ENCODE measurements at places on chromosomes 4 and X.

DNA sequence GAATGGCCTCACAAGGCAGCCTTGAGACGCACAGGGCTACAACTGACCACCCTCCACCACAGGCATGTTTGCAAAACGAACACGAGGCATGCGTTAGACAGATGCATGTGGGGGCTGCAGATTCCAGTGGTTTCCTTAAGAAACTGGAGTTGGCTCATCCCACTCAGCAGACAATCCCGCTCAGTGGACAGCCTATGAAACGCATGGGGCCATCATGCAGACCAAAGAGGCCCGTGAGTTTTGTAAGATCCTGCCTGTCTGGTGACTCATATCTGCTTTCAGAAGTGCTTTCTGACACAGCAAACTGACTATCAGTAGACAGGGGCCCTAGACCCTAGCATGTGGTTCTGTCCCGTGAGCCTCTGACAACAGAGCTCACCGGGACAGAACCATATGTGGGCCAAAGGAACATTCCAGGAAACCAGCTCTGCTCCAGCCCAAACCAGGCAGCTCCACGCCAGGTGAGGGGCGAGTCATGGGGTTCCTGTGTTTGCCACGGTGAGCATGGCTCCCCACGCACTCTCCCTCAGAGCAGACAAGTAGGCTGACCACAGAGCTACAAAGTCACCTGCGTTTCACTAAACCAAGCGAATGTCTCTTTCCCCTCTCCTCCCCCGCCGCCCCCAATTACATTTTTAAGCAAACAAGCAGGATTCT is 74.4 kb downstream of the MTMR1 start:
- no peak for DNase-seq

GRCh38 chrX:18426004-18426320 is 554 bp downstream of the CDKL5 start:
- DNase-seq = peak; percentile 33

- DNase-seq = no peak
These were observed 23.7 kb upstream of the TLR7 start for GRCh38 chrX:12843061-12843667.

DNA sequence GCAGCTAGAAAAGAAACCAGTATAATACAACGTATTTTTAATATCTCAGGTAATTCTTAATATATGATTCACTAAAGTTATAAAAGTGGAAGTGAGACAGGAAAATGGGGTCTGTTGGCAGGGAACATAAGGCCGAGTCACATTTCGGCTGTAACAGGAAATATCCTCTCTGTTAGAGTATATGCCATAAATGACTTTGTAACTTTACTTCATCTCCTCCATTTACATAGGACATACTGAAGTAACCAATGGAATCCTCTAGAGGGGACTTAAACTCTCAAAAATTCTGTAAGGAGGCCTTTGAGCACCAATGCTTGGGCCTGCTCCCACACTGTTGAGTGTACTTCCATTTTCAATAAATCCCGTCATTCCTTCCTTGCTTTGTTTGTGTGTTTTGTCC is 71.3 kb downstream of the ANKRD17 start:
- no peak for DNase-seq

DNA sequence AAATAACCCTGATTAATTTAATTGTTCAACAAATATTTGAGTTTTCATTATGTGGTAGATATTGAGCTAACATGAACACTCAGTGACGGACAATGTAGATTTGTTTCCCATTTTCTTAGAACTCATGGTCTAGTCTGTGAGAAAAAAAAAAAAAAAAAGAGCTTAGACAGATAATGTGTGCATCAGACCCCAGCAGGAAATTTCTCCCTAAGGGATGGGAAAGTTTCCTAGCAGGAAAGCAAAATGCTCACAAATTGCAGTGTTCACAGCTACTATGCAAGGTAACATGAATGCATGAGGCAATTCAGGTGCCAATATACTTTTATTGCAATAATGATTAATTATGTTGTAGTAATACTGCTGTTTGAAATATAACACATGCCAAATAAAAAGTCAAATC is 843.2 kb upstream of the SLIT2 start:
- no peak for DNase-seq

DNA sequence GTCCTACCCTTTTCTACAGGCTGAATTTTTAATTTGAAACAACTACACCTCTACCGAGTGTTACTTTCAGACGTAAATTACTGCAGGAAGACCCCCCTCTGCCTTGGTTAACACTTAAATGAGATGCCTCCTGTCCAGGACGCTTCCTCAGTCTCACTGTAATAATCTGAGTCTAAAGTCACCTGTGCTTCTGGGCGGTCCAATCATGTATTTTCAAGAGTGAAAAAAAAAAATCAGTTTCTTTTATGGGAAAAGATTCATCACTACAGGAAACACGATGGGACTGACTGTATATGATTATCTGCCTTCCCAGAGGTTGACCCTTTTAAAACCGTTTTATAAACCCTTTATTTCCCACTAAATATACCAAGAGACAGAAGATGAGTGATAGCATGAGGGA is 776 bp downstream of the RBM47 start:
- no peak for DNase-seq

DNA sequence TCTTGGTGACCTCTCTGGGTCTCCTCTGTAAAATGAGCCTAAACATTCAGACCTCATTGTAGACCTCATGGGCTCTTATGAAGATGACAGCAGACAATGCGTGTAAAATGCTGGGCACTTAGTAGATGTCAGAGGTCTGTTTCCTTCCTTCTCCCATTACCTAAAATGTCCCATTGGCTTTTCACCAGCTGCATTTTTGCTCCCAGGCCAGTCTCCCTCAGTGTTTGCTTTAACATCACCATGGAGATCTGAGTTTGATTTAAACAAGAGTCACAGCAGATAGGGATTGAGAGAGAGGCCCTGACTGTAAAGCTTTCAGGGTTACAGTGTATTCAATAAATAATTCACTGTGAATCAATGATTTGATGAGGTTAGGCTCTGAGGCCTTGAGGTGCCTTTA is 24.3 kb downstream of the PSAPL1 start:
- no peak for DNase-seq

DNA sequence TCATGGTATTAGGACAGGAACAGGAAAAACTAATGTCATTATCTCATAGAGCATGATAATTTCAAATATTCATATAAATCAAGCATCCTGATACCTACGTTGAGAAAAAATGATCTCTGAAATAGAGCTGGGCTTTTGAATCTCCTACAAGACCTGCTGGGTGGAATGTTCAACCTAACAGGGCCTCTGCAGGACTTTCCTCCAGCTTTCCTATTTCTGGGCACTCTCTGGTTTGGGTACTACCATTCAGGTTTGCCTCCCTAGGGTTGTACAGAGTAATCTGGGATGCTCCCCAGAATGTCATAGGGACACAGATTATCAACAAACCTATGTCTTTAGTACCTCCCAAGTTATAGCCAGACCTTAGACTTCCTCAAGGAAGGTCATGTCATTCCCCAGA is 108.9 kb downstream of the CDS1 start:
- no peak for DNase-seq

- no peak for DNase-seq
These were observed 162.1 kb downstream of the PCDH18 start for GRCh38 chr4:137370206-137370633.

DNA sequence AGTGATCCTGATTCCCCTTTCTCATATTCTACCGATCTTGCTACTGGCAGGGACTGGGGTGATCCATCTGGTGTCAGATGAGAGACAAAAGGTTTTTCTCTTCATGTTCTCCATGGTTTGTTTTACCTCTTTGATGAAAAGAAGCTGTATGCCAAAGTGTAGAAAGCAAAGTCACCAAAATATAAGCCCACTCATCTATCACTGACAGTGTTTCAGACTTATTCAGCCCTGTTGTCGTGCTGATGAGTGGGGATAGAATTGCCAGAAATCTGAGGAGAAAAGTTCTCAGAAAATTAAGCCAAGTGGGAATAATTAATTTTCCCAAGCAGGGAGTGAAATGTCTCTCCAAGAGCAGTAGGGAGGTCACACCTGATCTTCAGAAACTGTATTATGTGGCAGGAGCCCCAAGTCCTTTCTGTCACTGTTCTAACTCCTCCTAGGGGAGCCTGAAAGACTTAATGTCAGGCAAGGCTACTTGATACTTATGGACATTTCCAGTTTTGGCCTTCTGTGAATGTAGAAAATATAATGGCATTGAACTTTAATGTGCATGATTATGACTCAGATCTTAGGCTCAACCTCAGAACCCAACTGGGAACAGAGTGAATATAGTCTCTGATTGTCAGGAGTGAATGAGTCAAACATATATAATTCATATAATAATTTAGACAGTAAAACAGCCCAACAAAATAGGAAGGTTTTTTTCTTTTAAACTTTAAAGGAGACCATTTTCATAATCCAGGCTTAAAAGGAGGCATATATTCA is 298.1 kb downstream of the ANKRD50 start:
- no peak for DNase-seq

- no peak for DNase-seq
These were observed 32.1 kb upstream of the RAB9B start for GRCh38 chrX:103864149-103864548.

DNA sequence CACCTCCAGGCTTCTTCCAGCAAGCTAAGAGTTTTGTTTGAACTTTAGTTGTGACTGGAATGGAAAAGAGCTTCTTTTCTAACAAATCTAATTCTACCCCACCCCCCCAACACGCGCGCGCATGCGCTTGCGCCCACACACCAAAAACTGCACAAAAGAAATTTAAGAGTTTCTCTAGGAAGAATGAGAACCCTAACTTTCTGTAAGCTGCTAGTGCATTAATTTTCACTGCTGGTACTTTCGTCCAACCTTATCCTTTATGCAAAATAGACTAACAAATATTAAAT is 9.0 kb upstream of the INTU start:
- DNase-seq = peak; percentile 34

DNA sequence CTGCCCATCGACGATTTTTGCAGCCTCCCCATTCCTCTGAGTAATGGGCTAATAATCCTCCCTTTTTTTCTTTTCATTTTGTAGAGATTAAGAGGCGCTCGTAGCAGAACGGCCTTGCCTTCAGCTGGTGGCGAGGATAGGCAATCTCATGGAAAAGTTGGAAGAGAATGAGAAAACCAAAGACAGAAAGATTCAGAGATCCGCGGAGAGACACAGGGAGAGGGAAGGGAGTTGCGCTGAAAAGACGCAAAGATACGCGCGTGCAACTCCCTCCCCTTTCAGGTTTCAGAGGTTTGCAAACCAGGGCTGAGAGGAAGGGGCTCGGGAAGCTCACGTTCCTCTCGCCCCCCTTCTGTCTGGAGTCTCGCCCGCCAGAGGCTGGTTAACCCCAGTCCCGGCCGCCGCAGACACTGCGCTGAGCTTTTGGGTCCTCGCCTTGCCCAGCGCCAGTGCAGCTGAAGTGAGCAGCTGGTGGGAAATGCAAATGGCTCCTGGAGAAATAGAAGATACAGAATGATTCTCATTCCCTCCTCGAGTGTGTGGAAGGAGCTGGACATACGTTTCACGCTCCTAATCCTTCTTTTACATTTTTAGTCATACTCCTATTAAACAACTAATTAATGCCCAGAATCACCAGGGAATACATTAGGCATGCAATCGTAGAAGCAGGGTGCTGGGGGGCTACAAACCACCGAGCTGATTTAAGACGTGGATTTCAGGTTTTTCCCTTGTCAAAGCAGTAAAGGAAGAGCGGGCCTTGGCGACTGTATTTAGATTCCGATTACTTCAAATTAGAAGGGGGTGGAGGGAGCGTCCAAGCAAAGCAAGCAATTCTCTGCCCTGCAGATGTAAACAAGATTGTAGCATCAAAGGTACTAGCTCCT is 16.6 kb upstream of the PITX2 start:
- peak; percentile 50 for DNase-seq

DNA sequence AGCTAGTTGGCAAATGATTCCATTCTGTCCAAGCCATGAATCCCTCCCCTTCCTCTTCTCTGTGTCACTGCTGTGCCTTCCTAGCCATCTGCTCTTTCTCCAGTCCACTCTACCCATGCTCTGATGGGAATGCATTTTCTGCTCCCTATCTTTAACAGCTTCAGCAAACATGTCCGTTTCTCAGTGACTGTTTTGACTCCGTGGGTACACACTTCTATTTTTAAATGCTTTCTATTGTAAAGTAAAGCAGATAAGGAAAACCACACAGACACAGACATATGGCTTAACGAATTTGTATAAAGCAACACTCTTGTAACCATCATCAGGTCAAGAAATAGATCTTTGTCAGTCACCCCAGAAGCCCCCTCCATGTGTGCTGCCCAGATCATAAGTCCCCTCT is 72.4 kb upstream of the KLHL13 start:
- DNase-seq = no peak

DNA sequence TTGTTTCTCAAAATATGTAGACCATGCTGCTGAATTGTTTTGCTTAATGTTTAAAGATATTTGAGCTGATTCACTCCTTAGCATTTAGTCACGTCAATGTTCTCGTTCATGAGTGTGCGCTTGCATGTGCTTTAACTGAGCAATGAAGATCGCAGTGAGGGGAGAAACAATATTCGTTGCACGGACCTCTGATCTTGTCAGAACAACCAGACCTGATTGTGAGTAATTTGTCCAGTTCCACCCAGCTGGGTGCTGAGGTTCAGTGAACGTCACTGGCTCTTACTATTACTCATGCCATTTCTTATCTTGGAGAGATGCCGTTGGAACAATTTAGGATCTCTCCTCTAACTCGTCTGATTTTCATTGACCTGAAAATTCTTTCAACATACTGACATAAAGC is 15.0 kb upstream of the PRKX start:
- no peak for DNase-seq
